NAMALWA (cell line): ENCODE measurements at places on chromosomes 7 and 10.

GRCh38 chr7:4819560-4820404 lies 42.0 kb downstream of the PAPOLB start:
- no peak for DNase-seq

- DNase-seq: no peak
Measured at GRCh38 chr10:114077815-114078219, 34.2 kb downstream of the ADRB1 start.

GRCh38 chr10:22333167-22333974 lies 11.9 kb upstream of the SPAG6 start:
- DNase-seq: peak; percentile 46

DNA sequence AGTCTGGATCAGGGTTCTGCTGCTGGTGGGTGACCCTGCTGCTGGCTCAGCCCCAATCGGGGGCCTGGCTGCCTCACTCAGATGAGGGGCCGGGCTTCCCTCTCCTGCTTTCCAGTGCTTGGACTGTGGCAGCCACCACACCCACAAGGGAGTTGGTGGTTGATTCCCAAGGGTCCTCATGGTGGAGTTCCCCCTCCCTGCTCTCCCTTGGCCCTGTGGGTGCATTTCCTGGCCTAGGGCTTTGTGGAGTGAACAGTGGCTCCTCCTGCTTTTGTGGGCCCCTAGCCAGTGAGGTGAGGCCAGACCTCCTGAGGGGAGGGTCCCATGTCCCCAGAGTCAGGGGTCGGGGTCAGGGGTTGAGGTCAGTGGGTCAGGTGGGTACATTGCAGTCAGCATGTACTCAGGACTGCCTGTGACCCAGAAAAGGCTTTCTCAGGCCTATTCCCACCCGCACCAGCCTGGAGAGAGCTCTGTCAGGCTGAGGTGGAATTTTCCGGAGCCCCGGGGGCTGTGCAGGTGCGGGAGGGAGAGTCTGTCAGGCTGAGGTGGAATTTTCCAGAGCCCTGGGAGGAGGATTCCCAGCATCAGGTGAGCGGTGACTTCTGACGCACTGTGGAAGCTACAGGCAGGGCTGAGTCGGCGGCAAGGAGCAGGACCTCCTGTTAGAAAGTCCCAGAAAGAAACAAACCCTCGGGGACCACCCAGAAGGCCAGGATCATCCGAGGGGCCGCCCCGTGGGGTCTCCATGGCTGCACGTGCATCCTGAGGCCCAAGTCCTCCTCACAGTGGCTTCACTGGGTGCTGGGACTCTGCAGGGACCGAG lies 94.4 kb upstream of the INSIG1 start:
- DNase-seq: no peak

- no peak for DNase-seq
Measured at GRCh38 chr7:135246191-135246825, 12.7 kb downstream of the STRA8 start.

DNA sequence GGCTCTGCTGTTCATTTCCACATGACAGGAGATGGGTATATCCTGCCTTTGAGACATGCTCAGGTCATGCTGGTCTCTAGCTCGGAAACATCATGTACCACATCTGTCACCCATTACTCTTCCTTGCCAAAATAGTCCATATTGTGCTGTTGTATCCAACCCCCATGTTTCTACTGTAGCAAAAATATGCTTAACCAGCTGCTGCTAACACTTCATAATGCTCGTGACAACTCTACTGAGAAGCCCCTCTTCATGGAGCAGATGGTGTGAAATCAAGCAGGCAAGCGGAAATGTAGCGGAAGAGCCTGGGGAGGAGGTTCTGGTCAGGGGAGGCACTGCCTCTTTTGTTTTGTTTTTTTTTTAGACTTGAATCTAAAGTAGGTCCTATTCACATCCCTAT lies 82.9 kb downstream of the NPY start:
- no peak for DNase-seq

- DNase-seq: no peak
Measured at GRCh38 chr10:101867931-101868330, 24.3 kb upstream of the KCNIP2 start.

DNA sequence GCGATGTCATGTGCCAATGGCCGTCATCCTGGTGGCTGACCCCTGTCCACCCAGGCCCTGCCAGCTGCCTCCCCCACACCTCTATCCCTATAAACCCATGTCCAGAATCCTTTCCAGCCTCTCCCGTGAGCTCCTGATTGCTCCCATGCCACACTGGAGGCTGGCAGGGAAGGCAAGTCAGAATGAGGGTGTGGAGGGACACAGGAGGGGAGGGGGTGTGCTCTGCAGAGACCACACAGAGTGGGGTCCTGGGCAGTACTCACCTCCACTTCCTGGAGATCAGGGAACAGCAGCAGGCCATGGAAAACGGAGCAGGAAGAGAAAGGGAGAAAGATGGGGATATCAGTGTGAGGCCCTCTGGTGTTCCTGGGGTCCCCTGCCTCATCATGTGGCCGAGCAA lies 15.7 kb downstream of the SPOCK2 start:
- no peak for DNase-seq

DNA sequence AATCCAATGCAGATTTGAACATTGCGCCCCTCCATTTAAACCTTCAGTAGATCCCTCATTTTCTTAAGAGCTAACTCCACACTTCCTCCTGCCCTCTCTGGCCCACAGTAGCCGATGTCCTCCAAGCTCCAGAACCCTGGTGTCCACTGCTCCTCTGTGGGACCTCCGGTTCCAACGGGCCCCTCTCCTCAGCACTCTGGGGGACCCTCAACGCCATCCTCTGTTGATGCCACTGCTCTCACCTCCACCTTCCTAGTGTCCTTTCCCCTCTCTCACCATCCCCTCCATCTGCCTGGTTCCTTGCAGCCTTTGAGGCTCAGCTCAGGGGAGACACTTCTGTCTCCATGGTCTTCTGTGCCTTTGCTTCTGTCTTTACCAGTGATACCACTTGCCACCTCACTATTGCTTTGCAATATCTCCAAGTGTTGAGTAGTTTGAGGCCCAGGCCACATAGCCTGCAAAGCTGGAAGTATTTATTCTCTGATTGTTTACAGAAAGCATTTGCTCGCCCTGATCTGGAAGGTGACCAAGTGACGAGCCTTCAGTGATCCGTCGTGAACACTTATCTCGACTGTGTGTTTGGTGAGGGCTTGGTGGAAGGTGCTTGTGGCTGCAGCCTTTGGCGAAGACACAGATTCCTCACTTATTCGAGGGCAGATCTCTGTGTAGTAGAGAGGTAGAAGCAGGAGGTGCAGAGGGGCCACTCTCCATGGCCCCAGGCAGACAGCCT lies 104.8 kb upstream of the SHH start:
- DNase-seq: no peak

GRCh38 chr10:132987671-132988571 lies 45.6 kb upstream of the CFAP46 start:
- no peak for DNase-seq

GRCh38 chr10:116055917-116056252 lies 217.1 kb downstream of the GFRA1 start:
- no peak for DNase-seq

- DNase-seq: no peak
Measured at GRCh38 chr10:107434854-107435253, 270.3 kb upstream of the SORCS1 start.

- no peak for DNase-seq
Measured at GRCh38 chr7:141463986-141464385, 87.2 kb upstream of the AGK start.

- no peak for DNase-seq
Measured at GRCh38 chr10:90784771-90785170, 73.1 kb downstream of the HTR7 start.

DNA sequence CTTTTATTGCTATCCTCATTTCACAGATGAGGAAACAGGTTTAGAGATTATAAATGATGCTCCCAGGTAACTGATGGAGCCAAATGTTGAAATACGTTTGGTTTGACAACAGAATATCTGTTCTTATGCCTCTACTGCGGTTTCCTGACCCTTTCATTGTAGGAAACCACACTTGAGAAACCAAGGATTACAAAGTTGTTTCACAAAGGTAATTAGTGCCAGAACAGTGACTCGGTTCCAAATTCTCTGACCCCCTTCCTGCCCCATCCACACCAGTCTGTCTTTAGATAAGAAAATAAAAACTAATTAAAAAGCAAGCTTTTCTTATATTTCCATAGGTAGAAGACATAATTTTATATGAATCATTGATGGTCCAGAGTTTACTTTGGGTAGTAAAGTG lies 393.7 kb upstream of the MBL2 start:
- no peak for DNase-seq

GRCh38 chr10:24622781-24623301 lies 100.8 kb downstream of the ARHGAP21 start:
- no peak for DNase-seq

GRCh38 chr7:41656366-41656765 lies 46.5 kb downstream of the INHBA start:
- DNase-seq: no peak

GRCh38 chr10:33134011-33134751 lies 176.2 kb upstream of the ITGB1 start:
- DNase-seq: no peak

- no peak for DNase-seq
Measured at GRCh38 chr7:133739817-133740216, 387.3 kb upstream of the LRGUK start.

- no peak for DNase-seq
Measured at GRCh38 chr10:130989670-130990232, 321.8 kb downstream of the TCERG1L start.

DNA sequence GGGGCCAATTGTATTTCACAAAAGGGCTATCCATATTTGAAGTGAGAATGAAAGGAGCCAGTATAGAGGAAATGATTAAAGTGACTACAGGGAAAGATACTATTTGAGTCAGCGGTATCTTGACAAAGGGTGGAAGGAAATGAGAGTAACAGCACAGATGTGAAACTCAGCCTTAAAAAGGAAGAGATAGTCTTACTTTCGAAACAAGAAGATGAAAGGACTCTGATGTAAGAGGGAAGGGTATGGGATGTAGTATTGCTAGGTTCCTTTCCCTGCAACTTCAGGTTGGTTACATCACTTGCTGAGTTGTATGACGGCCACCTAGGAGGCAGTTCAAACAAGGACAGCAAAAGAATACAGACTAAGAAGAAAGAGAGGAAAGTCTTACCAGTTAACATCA lies 13.7 kb downstream of the CISD1 start:
- DNase-seq: no peak

GRCh38 chr7:35241884-35242283 lies 12.0 kb downstream of the TBX20 start:
- no peak for DNase-seq

- no peak for DNase-seq
Measured at GRCh38 chr10:106931159-106931852, 233.2 kb downstream of the SORCS1 start.

DNA sequence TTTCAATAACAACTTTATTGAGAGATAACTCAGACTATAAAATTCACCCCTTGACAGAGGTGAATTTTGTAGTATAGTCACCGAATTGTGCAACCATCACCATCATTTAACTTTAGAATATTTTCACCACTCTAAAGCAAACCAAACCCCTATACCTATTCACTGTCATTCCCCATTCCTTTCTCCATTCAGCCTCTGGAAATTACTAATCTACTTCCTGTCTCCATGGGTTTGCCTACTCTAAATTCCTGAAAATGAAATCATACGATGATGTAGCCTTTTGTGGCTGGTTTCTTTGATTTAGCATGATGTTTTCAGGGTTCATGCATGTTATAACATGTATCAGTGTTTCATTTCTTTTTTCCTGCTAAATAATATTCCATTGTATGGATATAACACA lies 15.6 kb upstream of the LMTK2 start:
- no peak for DNase-seq

GRCh38 chr7:158416283-158416933 lies 171.2 kb downstream of the PTPRN2 start:
- no peak for DNase-seq

DNA sequence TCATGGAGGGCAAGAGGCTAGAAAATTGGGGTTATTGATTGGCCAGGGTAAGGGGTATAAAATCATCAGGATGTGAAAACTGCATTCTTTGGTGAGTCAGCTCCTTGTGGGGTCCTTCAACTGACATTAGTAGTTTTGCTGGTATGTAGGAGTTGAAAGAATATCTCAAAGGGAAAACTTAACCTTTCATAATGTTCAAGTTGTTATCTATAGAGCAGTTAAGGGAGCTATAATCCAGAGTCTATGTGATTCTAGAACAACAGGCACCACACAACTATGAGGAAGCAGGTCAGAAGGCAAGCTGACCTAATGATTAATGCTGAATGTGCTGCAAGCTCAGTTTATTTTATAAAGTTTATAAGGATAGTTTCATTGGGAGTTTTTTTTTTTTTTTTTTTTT lies 13.7 kb downstream of the PRPS1L1 start:
- no peak for DNase-seq

DNA sequence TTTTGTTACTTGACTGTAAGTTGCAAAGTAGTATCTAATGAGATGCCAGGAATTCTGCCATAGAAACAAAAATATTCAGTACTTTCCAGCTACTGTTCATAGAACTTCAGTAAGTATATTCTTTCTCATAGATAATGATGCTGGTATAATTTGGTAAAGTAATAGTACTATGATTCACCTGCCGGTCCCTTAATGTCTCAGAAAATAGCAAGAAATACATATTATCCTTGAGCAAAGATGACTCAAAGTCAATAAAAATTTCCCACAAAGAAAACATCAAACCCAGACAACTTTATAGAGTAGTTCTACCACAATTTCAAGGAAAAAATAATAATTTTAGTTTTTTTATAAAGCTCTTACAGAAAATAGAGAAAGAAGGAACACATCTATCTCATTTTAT lies 105.4 kb downstream of the EPDR1 start:
- no peak for DNase-seq

DNA sequence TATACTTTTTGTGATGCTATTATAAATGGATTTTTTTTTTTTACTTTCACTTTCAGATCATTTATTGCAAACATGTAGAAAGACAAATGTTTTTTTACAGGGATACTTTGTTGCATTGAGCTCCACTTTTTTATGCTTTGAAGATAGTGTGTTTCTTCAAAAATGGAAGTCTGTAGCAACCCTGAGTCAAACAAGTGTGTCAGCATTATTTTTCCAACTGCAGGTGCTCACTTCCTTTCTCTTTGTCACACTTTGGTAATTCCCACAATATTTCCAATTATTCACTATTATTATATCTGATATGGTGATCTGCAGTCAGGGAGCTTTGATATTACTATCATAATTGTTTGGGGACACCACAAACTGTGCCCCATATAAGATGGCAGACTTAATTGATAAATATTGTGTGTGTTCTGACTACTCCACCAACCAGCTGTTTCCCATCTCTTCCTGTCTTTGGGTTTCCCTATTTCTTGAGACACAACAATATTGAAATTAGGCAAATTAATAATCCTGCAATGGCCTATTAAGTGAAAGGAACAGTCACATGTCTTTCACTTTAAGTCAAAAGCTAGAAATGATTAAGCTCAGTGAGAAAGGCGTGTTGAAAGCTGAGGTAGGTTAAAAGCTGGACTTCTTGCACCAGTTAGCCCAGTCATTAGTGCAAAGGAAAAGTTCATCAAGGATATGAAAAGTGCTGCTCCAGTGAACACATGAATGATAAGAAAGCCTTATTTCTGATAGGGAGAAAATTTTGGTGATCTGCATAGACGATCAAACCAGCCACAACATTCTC lies 231.3 kb upstream of the SH2B2 start:
- no peak for DNase-seq
